Stimulated activated CD4-positive, alpha-beta T cell treated with anti-CD3 and anti-CD28 coated beads, Interleukin-2, amount 100 ng/mL, for 24 hours (primary cell): ENCODE measurements at places on chromosomes 2 and 18.

DNA sequence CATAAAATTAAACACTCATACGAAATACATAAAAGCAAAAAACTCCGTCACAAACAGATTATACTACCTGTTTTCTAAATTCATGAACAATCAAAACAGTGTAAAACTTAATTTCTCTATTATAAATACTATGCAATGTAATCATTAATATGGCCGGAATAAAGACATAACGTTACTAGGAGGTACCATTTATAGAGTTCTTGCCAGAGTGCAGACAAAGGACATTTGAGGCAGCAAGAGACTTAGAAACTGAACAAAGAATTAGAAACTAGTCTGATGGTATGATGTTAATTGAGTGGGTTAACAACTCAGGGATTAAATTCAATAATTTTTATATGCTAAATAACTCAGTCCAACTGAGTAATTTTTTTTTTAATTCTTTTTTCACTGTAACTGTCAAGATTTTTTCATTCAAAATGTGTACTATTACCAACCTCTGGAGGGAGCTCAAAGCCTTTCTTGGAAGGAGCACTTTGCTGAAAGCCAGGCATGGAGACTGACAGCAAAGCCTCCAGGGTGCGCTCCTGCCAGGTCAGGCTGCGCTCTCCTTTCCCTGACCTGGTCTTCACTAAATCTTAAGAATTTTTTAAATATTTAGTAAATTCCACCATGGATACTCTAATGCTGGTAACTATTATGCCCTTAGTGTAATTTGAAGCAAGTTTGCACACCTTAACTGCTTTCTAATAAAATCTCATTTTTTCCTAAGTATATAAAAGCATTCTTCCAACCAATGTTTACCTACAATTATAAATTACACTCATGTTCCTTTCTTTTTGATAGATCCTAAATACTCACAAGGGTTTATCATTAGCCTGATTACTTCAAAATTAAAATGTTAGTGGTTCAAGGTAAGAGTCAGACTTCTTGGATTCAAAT lies 34.1 kb downstream of the WDR35 start:
- peak; percentile 16 for DNase-seq

- DNase-seq = no peak
Observed at GRCh38 chr2:150462770-150463169, 24.7 kb downstream of the RND3 start.

DNA sequence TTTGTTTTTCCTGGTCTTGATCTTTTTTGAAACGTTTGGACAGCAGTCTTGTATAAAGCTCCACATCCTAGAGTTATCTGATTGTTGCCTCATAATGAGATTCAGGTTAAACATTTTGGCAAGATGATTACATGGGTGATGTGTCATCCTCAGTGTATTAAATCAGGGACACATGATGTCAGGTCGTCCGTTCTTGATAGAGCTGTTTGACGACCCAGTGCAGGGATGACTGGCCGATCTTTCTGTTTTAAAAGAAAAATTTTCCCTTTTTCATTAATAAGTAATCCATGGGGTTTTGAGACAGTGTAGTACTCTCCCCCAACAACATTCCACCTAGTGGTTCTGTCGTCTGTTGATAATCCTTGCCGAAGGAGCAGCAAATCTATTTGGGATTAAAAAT lies 44.5 kb upstream of the SERPINB2 start:
- no peak for DNase-seq

GRCh38 chr18:78788161-78788560 lies 191.5 kb upstream of the SALL3 start:
- no peak for DNase-seq

- no peak for DNase-seq
Observed at GRCh38 chr2:224982226-224982625, 60.0 kb downstream of the DOCK10 start.

DNA sequence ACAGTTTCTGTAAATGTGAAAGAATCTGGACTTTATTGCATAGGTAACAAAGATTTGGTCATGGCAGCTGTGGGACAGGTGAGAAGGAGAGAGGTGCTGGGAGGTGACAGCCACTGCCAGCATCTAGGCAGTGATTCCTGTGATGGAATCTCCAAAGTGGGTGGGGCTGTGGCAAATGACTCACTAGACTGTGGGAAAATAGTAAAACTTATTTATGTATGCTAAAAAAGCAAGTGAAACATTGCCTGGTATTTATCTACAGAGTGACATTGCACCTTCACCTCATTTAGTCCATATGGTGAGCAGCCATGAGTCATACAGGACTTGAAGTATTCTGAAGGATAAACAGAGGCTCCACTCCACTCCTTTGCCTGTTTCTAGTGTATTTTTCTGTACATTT lies 145.3 kb upstream of the MEX3C start:
- peak; percentile 11 for DNase-seq

DNA sequence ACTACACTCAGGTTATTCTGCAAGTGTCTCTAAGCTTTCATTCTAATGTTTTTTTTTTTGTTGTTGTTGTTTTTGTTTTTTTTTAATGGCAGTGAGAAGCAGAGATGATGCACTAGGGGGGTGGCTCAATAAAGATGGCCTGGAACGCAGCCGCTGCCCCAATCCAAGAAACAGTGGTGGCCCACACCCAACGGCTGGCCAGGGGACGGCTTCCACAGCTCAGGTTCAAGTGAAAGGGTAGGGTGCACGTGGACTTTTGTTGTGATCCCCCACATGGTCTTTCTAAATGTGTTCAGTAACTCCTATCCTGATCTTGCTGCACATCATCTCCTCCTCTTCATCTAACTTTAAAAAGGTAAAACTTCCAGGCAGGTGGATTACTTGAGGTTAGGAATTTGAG lies 190.1 kb downstream of the NDUFA10 start:
- no peak for DNase-seq

- DNase-seq = peak; percentile 36
Observed at GRCh38 chr18:3262234-3263131, 550 bp downstream of the MYL12B start.

GRCh38 chr2:39636306-39636705 lies 29.4 kb upstream of the TMEM178A start:
- DNase-seq = no peak

DNA sequence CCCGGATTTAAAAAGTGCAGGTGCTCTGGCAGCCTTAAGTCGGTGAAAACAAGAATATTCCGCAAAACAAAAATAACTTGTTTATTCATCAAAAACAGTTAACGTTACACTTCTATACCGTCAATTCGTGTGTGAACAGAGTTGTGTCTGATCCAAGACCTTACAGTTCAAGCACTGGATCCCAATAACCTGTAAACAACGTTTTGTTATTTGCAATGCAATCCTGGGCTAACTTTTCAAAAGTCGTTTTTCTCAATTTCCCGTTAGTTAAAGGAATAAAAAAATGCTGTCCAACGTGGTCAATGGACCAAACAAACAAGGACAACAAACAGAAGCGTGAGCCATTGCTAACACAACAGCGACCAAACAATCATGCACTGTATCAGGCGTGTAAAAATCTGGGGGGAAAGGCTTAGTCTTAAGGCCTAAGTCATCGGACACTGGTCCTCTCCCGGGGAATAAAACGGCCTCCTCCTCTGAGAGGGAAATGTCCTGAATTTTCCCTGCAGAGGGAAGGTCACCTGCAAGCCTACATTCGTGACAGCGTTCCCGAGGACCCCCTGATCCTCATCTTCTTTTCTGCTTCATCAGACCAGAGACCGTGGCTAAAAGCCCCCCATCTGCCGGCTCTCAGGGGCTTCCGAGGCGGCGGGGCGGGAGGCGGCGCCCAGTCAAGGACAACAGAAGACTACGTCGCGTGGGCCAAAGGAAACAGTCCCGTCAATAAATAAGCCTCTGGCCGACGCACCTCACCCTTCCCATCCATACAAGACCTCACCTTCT lies 490 bp downstream of the NDUFS1 start:
- DNase-seq = no peak

- no peak for DNase-seq
Observed at GRCh38 chr2:168722592-168722991, 79.8 kb upstream of the NOSTRIN start.

- DNase-seq = no peak
Observed at GRCh38 chr2:209074711-209075110, 349.1 kb upstream of the MAP2 start.

- DNase-seq = no peak
Observed at GRCh38 chr2:66442516-66443185, 7.7 kb downstream of the MEIS1 start.

DNA sequence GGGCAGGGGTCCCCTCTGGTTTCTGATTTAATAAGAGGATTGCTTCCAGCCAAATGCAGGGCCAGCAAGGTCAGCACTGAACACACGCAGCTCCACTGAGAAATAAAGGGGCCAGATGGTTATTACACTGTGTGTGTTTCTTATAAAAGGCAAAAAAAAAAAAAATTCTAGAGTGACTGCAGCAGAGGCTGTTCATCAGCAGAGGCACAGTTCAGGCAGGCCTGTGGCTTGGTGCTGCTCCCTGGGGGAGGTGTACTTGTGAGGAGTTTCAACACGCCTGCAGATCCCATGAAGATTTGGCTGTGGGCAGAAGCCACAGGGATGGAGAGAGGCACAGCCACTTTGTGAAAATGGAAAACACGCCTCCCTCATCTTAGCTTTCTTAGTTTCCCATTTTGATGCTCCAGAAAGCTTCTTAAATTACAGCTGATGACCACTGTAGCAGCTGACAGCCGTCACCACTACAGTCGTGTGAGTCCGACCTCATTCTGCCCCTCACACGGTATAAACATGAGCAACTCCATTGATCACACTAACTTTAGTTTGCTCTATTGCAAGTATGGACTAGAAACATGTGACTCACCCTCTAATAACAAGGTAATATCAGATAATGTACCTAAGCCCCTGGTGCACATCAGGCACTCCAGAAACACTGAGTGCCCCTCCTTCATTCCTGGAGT lies 726.5 kb upstream of the RAB6C start:
- no peak for DNase-seq

- no peak for DNase-seq
Observed at GRCh38 chr2:169711751-169712509, 17.7 kb downstream of the PHOSPHO2 start.

DNA sequence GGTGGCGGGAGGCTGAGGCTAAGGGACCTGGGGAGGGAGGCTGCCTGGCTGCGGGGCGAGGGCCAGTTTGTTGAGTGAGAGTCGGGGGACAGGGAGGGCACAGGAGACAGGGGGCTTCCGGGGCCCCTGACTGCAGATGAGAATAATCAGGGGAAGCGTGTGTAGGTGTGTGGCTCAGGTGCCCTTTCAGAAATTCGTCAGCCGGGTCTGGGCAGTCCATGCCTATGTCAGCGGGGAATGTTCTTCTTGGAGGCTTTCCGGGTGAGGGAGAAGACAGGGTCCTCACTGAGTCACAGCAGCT lies 52.3 kb upstream of the OTOF start:
- no peak for DNase-seq

DNA sequence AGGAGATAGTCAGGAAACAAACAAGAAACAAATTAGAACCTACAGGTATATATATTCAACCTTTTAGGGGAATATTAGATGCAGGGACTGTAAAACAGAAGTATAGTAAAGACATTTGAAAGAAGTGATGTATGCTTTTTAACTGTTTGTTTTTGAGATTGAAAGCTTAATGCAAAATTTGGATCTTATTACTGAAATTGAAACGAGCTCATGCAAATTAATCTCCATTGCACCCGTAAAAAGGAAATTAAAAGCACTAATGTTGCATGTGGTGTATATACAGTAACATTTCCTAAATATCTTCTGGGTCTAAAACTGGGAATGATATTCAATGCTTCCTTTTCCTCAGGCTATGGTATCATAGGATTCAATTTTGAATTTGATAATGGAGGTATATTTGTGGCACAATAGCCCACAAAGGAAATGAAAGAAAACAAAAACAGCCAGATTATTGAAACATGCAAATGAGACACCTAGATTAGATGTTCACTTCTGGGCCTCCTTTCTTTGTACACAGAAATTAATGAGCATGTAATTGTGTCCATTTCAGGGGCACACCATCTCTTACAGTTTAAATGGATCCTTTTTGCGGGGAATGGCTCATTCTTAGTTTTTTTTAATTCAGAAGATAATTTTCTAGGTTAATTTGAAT lies 1.6 kb upstream of the ELOA2 start:
- no peak for DNase-seq
